ENCODE measurements at places on chromosomes 11 and 22. TPM values are rescaled to one million over a fixed set of nuclear protein-coding genes. Genes with fewer than 3 reads are reported as not detected.

DNA sequence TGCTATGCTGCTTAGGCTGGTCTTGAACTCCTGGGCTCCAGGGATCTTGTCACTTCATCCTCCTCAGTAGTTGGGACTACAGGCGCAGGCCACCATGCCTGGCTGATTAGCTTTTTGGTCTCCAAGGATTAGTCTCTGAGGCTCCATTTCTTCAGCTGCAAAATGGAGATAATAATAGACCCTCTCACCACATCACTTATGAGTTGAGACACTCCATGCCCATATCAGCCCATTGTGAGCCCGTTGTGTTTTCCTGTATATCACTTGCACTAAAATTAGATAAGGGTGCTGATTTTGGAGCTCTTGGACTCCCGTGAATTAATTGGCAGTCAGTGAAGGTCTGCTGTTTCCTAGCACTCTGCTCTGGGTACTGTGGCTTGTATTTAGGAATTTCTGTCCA is 36.0 kb downstream of the DEPDC5 start:
- no peak for DNase-seq

- DNase-seq = no peak
These were observed 6.1 kb upstream of the E2F8 start for GRCh38 chr11:19246816-19247215.

- DNase-seq = no peak
These were observed 18.1 kb downstream of the GLB1L2 start for GRCh38 chr11:134349802-134350355.

- no peak for DNase-seq
These were observed 2.4 kb downstream of the HMBS start for GRCh38 chr11:119087123-119087522.

DNA sequence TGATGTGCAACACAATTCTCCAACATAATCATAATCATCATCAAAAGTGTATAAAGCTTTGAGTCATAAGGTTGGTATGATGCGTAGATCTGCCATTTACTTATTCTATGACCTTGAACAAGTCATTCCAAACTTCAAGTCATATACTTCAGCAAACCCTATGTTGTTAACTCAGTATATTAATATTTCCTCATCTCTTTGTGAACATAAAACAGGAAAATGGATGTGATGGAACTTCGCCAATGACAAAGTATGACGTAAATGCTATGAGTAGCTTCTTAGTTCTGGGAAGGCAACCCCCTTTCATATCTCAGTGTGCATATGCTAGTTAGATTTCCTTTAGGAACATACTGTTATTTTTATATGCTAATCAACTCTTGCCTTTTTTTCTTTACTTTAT is 102.7 kb upstream of the ANO3 start:
- DNase-seq = no peak

GRCh38 chr22:18966748-18967147 is 30.7 kb upstream of the PRODH start:
- DNase-seq = no peak

The CDC42BPG gene
- 28.5 TPM for total RNA-seq

The OR4D5 gene
- not detected for total RNA-seq

The NXF1 gene
- total RNA-seq = 94.6 TPM

The CHST1 gene
- 0.81 TPM for total RNA-seq

The F2 gene
- not detected for total RNA-seq

The OR51B6 gene
- total RNA-seq = not detected
